Central memory CD4-positive, alpha-beta T cell (primary cell): ENCODE measurements at places on chromosomes 16 and 17.

- no peak for DNase-seq
Measured at GRCh38 chr16:53901408-53901807, 197.5 kb downstream of the FTO start.

- DNase-seq: no peak
Measured at GRCh38 chr17:12765548-12765947, 23.8 kb upstream of the ARHGAP44 start.

DNA sequence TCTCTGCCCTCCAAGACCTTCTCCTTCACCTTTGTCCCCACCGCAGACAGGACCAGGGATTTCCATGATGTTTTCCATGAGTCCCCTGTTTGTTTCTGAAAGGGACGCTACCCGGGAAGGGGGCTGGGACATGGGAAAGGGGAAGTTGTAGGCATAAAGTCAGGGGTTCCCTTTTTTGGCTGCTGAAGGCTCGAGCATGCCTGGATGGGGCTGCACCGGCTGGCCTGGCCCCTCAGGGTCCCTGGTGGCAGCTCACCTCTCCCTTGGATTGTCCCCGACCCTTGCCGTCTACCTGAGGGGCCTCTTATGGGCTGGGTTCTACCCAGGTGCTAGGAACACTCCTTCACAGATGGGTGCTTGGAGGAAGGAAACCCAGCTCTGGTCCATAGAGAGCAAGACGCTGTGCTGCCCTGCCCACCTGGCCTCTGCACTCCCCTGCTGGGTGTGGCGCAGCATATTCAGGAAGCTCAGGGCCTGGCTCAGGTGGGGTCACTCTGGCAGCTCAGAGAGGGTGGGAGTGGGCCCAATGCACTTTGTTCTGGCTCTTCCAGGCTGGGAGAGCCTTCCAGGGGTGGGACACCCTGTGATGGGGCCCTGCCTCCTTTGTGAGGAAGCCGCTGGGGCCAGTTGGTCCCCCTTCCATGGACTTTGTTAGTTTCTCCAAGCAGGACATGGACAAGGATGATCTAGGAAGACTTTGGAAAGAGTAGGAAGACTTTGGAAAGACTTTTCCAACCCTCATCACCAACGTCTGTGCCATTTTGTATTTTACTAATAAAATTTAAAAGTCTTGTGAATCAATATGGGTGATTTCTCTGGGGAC lies 12.2 kb downstream of the CX3CL1 start:
- no peak for DNase-seq

DNA sequence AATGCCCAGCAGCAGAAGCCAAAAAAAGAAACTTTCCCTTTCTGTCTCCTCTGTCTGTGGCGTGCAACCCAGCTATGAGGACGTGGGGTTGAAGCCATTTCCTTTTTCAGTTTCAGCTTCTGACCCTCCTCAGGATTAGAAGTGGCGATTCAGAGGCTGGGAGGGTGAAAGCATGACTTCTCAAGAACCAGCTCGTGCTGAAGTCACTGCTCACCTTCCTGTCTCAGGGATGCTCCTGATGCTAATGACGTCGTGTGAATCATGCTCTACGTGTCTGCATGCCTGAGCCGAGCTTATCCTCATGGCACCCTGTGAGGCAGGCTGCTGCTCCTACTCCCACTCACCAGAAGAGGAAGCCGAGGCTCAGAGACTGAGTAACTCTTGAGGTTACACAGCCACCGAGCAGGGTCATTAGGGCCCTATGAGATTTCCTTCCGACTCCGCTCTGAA lies 5.7 kb upstream of the LPO start:
- no peak for DNase-seq

GRCh38 chr16:31109622-31110021 lies 1.4 kb downstream of the BCKDK start:
- no peak for DNase-seq

DNA sequence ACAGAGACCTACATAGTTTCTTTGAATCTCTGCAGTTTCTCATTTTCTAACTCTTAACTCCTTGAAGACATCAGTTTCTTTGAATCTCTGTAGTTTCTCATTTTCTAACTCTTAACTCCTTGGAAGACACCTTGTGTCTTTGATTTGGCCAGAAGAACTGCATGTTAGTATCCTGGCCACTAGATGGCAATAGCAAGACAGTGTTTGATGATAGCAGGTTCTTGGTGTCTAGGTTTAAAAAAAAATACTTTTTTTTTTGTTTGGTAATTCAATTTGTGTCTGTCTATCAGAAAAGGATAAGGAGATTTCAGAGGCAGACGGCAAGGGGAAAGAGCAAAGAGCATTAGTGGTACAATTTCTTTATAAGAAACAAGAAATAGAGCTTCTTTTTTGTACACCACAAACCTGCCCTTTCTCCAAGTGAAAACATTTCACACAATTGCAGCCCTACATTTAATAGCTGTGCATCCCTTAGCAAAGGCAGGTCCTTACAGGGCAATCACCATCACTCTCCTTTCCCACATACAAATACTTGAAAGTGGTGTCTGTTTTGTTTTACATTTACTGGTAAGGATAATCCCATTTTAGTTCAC lies 1324.9 kb upstream of the CDH8 start:
- DNase-seq: no peak
